Fibroblast of pulmonary artery (primary cell): ENCODE measurements at places on chromosomes 2 and 18.

GRCh38 chr2:200509235-200509611 is 645 bp downstream of the KCTD18 start:
- no peak for DNase-seq

GRCh38 chr2:6679471-6679870 is 186.2 kb downstream of the CMPK2 start:
- DNase-seq, result no peak

- DNase-seq, result no peak
Observed at GRCh38 chr2:71474116-71474743, 20.9 kb downstream of the DYSF start.

GRCh38 chr18:62814132-62814759 is 98.9 kb downstream of the PHLPP1 start:
- no peak for DNase-seq

GRCh38 chr18:44885507-44885906 is 204.8 kb downstream of the SETBP1 start:
- DNase-seq, result no peak

GRCh38 chr2:143469323-143469722 is 340.1 kb downstream of the ARHGAP15 start:
- no peak for DNase-seq

DNA sequence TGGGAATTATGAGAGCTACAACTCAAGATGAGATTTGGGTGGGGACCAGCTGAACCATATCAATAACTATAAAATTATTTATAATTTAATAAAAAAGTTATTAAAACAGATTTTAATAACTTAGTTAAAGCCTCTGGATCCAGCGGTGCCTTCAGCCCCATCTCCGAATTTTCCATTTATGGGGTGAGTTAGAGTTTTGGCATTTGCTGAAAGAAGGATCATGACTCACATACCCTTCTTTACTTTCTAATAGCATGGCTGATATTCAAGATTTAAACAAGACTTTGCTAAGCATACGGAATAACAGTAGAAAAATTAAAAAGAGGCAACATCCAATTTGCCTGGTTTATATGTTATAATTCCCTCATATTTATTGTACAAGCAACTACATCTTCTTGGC is 94.5 kb downstream of the RDH14 start:
- DNase-seq, result no peak

GRCh38 chr18:46656326-46657114 is 500 bp downstream of the LOXHD1 start:
- DNase-seq, result no peak

- no peak for DNase-seq
Observed at GRCh38 chr18:76368271-76368670, 126.8 kb downstream of the ZNF516 start.

GRCh38 chr2:236916651-236917050 is 169.0 kb upstream of the COPS8 start:
- DNase-seq, result no peak
